ENCODE measurements at places on chromosomes 12 and 14. TPM values are rescaled to one million over a fixed set of nuclear protein-coding genes. Genes with fewer than 3 reads are reported as not detected.

ASB2 gene
- total RNA-seq = 0.49 TPM

HOXC12 gene
- not detected for total RNA-seq

RILPL2 gene
- 3.6 TPM for total RNA-seq

AMIGO2 gene
- 3.7 TPM for total RNA-seq

FGF6 gene
- not detected for total RNA-seq

DNAJC22 gene
- 1.6 TPM for total RNA-seq

ATL1 gene
- total RNA-seq = 10.7 TPM

VRTN gene
- not detected for total RNA-seq

SLC15A4 gene
- total RNA-seq = 23.8 TPM

KERA gene
- not detected for total RNA-seq

AHNAK2 gene
- total RNA-seq = 78.4 TPM

PRB2 gene
- total RNA-seq = not detected

KRT75 gene
- not detected for total RNA-seq

RNASE2 gene
- not detected for total RNA-seq

CCDC196 gene
- not detected for total RNA-seq

CCDC38 gene
- total RNA-seq = not detected

KRT85 gene
- total RNA-seq = not detected

TAS2R50 gene
- total RNA-seq = 3.1 TPM

NTN4 gene
- total RNA-seq = 71.8 TPM

CCDC88C gene
- not detected for total RNA-seq

EPYC gene
- total RNA-seq = not detected

SERPINA3 gene
- total RNA-seq = 13.6 TPM

MANSC4 gene
- not detected for total RNA-seq

ADGRD1 gene
- total RNA-seq = 22.3 TPM

GPR65 gene
- not detected for total RNA-seq

DHRS2 gene
- 1.1 TPM for total RNA-seq

LRRIQ1 gene
- total RNA-seq = 1.5 TPM

SLC39A5 gene
- total RNA-seq = not detected

CHGA gene
- not detected for total RNA-seq

CACNA1C gene
- total RNA-seq = 6.0 TPM

MSI1 gene
- not detected for total RNA-seq

SLC6A15 gene
- total RNA-seq = 8.9 TPM

CD4 gene
- total RNA-seq = not detected

DTX1 gene
- total RNA-seq = not detected

MORN3 gene
- total RNA-seq = 0.63 TPM

POTEM gene
- not detected for total RNA-seq

YAF2 gene
- total RNA-seq = 17.3 TPM

FLRT2 gene
- total RNA-seq = 72.3 TPM

CD163 gene
- not detected for total RNA-seq

IAPP gene
- total RNA-seq = not detected

CCDC175 gene
- not detected for total RNA-seq

SOCS4 gene
- total RNA-seq = 25.0 TPM

TMEM121 gene
- total RNA-seq = 6.7 TPM

NEUROD4 gene
- not detected for total RNA-seq

CPNE6 gene
- total RNA-seq = not detected

RNF212B gene
- total RNA-seq = not detected

C12orf75 gene
- total RNA-seq = 31.7 TPM

SYNJ2BP gene
- 17.0 TPM for total RNA-seq

BMP4 gene
- total RNA-seq = 14.4 TPM

TMEM253 gene
- 0.27 TPM for total RNA-seq

LRIG3 gene
- 88.8 TPM for total RNA-seq

WNT1 gene
- not detected for total RNA-seq

LYZ gene
- not detected for total RNA-seq
